Retinal pigment epithelial cell (primary cell): ENCODE measurements at places on chromosomes 2 and 18.

DNA sequence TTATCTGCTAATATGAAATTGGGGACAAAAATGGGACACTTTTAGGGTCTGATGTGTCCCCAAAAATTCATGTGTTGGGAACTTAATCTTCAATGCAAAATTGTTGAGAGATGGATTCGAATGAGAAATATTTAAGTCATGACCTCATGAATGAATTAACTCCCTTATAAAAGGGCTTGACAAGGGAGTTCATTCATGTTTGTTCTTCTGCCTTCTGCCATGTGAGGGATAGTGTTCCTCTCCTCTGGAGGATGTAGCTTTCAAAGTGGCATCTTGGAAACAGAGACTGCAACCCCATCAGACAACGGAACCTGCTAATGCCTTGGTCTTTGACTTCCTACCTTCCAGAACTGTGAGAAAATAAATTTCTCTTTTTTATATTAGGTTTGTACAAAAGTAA lies 89.2 kb upstream of the LINC00305 start:
- no peak for DNase-seq

GRCh38 chr2:170689481-170689880 lies 25.7 kb upstream of the SP5 start:
- DNase-seq = peak; percentile 25

DNA sequence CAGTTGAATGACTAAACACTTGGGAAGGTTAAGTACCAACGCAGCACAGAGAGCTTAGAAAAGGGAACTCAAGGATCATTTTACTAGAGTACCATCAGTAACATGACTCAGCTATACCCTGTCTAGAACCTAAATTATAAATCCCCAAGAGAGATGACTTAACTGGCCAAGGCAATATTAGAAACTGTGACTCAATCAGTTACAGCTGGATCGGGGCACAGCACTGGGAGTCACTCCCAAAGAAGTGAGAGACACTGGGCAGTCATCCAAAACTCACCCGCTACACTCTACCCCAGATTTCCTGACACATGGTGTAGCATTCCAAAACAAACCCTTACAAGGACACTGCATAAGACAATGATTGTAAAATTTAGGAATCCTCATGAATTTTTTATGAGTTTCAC lies 17.7 kb downstream of the IWS1 start:
- peak; percentile 76 for DNase-seq

- peak; percentile 51 for DNase-seq
Observed at GRCh38 chr2:166057370-166058164, 70.3 kb downstream of the SCN1A start.

DNA sequence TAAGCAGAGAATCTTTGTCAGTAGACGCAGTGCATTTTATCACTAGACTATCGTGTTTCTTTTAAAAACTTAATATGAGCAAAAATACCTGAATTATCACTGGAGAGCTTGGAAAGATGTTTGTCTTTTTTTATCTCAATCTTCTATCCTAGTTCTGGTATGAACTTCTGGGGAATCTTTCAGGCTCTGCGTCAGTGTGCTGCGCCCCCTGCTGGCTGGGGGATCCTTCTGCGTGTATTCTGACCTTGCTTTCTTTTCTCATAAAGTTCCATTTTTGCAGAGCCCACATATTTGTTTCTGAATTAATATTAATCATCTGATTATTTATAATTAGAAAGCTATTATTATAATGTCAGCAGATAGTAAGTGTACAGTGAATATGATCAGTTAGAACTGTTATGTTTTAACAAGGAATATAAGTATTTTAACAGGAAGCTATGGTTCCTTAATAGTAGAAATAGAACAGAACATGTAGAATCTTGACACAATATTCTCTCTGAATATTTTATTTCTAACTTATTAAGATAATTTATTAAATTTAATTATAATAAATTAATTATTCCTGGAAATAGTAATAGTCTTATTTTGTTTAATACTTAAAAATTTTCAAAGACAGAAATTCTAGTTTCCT lies 945.0 kb upstream of the CRIM1 start:
- no peak for DNase-seq
